NCI-H1092 treated with DMSO at 0.1 percent for 48 hours (cell line): ENCODE measurements at places on chromosomes 7 and 10.

GRCh38 chr10:26831936-26832335 is 28.8 kb downstream of the ABI1 start:
- DNase-seq = no peak

DNA sequence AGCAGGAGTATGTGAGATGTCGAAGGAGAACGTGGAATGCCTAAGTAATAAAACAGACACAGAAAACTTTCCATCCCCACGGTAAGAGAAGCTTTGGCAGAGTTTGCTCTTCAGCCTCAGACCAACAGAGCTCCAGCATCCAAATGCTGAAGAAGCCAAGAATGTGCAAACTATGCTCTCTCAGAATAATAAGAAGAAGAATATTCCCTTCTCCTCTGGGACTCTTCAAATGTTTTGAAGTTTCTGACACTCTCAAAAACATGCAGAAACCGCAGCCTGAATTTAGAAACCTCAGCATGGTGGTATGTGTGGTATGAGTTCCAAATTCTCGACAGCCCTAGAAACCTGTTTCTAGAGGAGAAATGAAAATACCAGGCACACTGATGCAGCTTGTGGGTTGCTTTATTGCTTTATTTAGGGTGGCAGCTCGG is 113.3 kb downstream of the KCNMA1 start:
- DNase-seq = no peak

DNA sequence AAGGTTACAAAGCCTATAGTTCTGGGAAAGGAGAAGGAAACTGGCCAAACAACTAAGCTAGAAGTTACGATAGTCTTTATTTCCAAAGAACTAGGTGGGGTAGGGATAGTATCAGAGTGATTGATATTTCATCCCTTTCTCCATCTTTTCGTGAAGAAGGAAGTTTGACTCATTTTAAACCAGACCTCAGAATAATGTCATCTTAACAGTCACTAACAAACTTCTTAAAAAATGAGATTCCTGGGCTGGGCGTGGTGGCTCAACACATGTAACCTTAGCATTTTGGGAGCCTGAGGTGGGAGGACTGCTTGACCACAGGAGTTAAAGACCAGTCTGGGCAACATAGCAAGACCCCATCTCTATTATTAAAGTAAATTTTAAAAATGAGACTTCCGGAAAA is 69.4 kb downstream of the ARL4A start:
- DNase-seq = no peak

- DNase-seq = no peak
Observed at GRCh38 chr7:953547-954327, 743 bp downstream of the ADAP1 start.

DNA sequence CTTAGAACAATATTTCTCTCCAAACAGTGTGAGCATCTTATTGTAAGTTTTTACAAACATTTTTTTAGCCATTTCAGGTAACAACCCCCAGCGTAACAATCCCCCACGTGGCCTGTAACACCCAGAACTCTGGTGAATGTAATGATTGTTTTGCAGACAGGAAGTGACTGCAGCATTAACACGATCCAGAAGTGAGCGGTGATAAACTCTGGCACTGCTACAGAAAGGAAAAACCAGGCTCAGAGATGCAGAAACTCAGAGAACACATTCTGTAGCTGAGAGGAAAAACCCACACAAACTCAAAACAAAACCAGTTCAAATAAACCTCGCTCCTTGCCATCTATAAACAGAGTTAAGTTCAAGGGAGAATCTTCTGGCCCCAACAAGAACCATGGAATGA is 285.7 kb downstream of the FGFR2 start:
- no peak for DNase-seq
